ENCODE measurements at places on chromosomes 11 and 22.

GRCh38 chr22:39558254-39558727 lies 12.3 kb upstream of the CACNA1I start:
- peak; percentile 40 for DNase-seq

GRCh38 chr22:34116126-34116525 lies 195.8 kb upstream of the LARGE1 start:
- no peak for DNase-seq

DNA sequence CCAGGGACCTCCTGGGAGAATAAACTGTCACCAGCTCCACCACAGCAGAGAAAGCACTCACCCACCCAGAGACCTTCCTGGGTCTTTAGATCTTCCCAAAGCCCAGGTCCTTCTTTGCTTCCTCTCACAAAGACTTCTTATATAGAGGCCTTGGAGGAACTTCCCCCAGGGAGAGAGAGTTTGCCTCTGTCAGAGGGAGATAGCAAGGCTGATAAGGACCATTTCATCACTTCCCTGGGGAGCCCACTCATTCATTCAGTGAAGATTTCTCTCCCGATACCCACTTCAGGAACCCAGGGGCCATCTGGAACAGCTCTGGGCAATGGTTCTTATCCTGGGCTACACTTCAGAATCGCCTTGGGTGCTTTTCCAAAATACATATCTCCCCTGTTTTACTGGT lies at the start of gene PRG2:
TSS of gene PRG2 (minus strand) at position 116 of the 400 bp plus-strand sequence. CDS start 706 bp downstream, outside the sequence.
- no peak for DNase-seq

DNA sequence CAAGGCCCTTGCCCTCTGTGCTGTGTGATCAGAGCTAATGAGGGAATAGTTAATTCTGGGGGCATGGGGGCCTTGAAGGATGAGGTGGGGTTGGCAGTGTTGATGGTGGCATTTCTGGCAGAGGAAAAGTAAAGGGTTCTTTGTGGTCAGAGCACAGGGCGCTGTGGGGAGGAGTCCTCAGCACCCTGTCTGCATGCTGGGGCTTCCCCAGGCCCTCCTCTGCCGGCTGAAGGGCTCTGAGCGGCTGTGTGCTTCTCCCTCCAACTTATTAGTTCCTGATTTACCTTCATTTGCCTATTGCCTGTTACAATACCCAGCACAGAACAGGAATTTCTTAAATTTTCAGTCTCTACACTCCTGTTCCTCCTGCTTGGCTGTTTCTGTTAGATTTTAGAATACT lies 122.8 kb downstream of the HIPK3 start:
- DNase-seq: no peak

GRCh38 chr11:108468478-108468864 lies 1.1 kb upstream of the C11orf65 start:
- no peak for DNase-seq

DNA sequence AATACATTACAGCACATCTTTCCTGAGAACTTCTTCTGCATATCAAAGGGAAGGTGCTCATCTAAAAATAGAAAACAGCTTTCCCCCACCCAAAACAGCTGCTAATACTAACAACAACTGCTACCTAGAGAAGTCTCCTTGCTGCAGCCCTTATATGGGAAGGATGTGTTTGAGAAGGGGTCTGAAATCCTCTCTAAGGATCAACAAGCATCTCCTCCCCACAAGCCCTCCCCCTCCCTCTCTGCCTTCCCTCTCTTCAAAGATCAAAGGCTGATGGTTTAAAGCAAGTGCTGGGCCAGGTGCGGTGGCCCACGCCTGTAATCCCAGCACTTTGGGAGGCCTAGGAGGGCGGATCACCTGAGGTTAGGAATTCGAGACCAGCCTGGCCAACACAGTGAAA lies 33.5 kb downstream of the SCUBE2 start:
- DNase-seq: peak; percentile 76

- no peak for DNase-seq
Measured at GRCh38 chr11:72579816-72580641, 94.2 kb downstream of the PDE2A start.

All from GM23338 (cell line).